Activated CD4-positive, alpha-beta T cell treated with anti-CD3 and anti-CD28 coated beads, Interleukin-2, amount 10 ng/mL, durations not matched to agents 7 days and 5 days (primary cell): ENCODE measurements at places on chromosomes 12 and 14.

DNA sequence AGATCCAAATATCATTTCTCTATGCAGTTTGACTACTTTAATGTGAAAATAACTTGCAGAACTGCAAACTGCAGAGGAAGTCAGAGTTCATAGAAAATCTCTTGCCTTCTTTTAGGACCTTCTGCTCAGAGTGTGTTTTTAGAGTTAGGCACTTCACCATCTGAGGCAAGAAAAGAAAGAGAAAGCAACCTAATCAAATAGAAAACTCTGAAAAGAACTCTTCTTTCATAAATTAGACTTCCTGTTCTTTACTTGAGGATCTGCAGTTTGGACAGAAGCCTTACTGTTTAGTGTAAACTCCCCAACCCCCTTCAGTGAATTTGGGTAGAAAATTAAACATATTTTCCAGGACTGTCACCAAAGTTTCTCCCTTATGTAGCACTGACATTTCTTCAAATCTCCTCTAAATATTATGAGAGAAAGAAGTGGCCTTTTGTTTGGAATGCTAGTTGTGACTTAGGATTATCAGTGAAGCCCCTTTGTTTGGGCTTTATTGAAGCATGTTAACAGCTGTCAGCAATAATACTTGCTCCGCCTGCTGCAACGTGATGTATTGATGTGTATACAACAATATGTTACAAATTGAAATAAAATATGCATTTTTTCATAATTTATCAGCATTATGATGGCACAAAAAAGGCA lies 99.5 kb downstream of the PDZRN4 start:
- no peak for DNase-seq

DNA sequence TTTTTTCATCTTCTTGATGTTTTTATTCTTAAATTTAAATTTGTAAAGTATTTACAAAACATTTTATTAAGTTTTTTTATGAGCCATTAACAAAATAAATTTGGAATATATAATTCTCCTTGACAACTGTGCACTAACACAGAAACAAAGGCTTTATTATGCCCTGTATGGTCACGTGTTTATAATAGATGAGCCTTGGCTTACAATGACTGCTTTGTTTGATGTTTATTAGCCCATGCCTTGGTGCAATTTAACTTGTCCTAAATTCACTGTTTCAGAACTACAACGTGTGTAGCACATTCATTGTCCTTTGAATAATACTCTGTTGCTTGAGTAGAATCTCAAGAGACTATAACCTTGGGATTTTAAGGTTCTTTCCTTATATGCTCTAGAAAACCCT lies 59.8 kb downstream of the CNTN1 start:
- no peak for DNase-seq

- no peak for DNase-seq
Measured at GRCh38 chr14:68948686-68949600, 30.2 kb downstream of the ACTN1 start.

- peak; percentile 91 for DNase-seq
Measured at GRCh38 chr12:124927201-124928094, 13.0 kb upstream of the UBC start.

DNA sequence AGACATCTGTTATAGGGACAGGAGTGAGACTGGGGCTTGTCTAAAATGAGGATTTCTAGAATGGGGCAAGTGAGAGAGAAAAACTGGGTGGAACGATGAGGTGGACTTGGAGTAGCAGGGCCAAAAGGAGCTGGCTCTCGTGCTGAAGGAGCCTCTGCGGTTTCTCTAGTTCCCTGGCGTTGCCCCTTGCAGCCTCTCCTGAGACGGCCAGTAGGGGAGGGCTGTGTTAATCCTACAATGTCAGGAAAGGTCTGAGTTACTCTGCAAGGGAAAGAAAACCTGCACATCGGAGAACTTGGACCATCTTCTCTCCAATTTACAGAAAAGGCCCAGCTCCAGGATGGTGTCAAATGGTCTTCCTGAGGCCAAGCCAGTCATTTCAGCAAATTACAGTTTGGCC lies 963.8 kb upstream of the FLRT2 start:
- DNase-seq = no peak

DNA sequence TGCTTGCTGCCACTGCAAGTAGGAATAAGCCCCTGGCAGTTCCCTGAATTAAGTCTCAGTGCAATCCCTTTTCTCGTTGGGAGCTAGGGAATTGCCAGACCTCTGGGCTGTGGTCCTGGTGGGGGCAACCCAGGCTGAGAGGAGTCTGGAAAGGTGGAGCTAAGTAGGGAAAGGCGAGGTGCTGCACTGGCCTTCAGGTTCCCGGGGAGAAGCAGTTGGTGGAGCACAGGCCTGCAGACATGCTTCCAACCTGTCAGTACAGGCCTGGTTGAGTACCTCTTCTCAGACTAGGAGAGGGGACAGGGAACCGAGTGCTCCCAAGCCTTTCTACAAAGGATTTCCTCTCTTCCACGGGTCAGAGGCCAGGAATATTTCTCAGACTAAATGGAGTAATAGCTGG lies 1.5 kb downstream of the NRIP2 start:
- no peak for DNase-seq

DNA sequence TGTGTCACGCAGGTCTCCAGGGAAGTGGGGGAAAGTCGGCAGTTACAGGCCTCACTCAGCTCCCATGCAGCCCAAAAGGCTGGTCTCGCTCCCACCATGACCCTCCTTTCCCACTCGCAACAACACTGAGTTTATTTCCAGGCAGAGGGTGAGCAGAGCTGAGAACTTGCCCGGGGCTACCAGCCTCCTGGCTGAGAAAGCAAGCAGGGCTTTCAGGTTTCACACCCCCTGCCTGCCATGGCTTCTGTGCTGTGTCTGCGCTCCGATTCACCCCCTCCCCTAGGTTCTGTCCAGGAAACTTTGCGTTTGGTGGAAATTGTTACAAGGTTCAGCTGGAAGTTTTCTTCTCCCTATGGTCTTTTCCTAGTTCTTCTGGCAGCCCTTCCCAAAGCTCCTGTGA lies 17.1 kb downstream of the OR10G2 start:
- DNase-seq = no peak

DNA sequence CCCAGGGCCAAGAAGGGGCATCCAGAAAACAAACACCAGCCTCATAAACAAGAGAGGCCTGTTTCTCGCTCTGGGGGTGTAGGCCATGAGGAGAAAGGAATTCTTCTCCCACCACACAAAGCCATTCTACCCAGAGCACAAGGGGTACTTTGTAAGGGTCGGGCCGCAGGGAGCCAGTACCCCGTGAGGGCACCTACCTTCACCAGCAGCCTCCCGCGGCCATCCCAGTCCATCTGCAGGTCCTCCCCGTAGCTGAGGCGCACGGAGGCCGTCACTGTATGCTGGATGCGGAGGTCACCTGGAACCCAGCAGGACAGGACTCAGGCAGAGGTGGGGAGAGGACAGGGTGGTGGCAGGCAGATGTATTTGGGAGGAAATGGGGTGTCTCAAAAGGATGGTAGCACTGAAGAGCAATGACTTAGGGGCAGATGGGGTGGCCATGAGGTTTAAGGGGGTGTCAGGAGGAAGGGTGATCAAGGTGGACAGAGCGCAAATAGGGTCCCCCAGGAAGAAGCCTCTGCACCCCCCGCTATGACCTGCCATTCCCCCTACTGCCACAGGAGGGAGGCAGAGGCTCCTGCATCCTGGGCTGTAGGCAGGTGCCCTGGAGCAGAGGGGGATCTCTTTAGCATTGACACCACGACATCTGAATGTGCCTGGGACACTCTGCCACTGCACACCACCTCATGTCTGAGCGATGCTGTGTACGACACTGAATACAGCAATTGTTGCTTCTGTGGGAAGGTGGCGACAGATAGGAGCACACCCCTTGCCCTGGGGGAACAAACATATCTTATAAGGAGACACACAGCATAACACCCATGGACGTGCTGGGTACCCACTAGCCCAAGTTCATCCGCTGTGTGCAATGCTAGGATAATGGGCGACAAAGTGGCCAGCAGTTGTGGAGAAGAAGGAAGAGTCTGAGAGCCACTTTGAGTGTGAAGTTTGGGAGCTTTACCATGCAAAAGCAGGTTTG lies 61.4 kb downstream of the VWF start:
- peak; percentile 62 for DNase-seq

DNA sequence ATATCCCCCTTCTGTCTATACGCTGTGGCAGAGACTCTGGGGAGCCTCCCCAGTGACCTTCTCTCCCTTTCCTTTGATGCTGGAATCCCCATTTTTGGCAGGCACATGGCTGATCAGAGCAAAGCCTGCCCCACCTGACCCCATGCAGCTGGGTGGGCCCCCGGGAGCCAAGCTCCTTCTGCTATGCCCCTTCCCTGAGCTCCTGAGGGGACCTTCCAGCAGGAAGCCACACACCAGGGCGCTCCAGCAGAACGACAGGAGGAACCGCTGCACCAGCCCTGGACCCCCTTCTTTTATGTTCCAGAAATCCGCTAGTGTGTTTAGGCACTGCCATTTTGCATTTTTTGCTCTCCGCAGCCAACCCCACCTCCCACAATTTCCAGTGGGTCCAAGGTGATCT lies 44.6 kb downstream of the TRAFD1 start:
- no peak for DNase-seq

DNA sequence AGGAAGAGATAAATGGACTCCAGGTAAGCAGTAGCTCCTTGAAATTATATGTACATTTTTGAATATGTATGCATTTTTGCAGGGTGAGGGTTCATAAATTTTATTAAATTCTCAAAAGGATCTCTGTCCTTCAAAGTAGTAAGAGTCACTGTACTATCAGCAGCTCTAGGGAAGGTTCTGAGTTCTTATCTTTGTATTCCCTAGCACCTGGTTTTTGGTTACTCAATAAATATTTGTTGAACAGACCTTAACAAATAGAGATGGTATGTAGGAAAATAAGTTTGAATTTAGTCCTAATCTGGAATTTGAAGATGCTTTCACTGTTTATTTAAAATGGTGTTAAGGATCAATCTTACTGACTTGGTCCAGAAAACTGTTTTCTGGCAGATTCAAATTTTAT lies 18.3 kb downstream of the LEMD3 start:
- DNase-seq = no peak

- DNase-seq = no peak
Measured at GRCh38 chr12:108804271-108804953, 53.0 kb downstream of the SSH1 start.

DNA sequence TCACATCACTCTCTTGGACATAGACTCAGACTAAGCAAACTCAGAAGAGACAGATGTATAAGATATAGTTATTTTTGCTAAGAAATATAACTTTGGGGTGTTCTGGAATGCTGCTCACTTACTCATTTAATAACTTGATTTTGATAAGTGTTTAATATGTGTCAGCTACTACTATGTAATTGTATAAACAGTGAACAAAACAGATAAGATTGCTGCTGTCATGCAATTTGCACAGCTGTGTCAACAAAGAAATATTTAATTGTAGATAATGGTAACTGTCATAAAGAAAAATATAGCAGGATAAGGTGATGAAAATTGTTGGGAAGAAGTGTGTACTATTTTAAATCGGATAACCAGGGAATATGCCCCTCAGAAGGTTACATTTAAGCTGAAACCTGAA lies 84.1 kb upstream of the ZDHHC17 start:
- DNase-seq = no peak

DNA sequence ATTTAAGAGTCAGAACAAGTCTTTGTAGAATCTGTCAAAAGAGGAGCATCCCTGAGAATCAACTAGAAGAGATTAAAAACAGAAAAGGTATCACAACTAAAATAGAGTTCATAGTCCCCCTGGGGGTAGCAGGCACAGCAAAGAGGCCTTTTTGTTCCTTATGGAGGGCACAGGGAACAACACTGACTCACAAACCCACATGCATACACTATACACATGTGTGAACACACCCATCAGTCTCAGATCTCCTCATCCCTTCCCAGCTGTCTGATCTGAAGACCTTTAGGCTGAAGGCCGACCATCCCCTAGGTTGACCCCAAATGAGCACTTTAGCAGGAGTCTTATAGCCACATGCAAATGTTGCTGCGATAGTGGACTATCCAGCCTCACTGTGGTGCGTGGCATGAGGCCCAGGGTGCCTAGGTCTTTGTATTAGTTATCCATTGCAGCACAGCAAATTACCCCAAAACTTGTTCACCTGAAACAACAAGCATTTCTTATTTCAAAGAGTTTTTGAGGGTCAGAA lies 236.7 kb upstream of the EGLN3 start:
- DNase-seq = no peak

DNA sequence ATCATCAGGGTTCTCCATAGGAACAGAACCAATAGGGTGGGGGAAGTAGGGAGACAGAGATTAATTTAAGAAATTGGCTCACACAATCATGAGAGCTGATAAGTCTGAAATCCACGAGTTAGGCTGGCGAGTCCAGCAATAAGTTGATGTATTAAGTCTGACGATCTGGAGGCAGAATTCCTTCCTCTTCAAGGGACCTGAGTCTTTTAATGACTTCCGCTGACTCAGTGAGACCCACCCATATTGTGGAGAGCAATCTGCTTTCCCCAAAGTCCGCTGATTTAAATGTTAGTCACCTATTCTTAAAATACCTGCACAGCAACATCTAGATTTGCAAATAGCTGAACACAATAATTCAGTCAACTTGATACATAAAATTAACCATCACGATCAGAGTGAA lies 97.8 kb downstream of the SPTSSA start:
- no peak for DNase-seq

DNA sequence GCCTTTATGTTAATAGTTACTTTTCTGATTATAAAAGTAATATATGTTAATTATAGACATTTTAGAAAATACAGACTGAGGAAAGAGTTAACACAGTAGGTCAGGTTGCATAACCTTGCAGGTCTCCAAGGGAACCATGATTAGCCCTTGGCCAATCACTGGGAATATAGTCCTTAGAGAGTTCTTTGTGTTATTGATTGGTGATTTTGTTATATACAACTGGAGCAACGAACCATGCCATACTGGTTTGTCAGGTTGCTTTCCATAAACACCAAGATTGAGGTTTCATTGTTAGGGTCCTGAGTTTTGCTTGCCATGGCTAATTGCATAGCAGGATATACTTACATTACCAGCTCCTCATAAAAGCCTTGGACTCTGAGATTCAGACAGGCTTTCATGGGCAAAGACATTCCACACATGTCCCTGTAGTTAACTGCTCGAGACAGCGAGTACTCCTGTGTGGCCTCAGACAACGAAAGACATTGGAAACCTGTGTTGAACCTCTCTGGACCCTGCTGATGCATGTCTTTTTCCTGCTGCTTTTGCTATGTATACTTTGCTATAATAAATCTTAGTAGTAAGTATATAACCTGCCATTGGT lies 33.7 kb downstream of the MAPK1IP1L start:
- no peak for DNase-seq

DNA sequence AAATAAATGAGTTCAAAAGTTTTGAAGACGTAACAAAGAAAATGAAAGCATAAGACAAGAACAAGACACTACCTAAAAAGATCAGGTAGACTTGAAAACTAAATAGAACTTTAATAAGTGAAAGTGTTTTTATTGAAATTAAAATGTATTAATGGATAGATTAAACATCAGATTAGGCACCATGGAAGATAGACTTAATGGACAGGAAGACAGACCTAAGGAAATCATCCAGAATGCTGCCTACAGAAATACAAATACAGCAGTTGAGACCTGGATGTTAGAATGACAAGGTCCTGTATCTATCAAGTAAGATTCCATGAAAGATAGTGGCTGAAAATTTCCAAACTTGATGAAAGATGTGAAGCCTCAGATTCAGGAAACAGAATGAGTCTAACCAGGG lies 11.5 kb downstream of the PLEKHH1 start:
- no peak for DNase-seq

- peak; percentile 13 for DNase-seq
Measured at GRCh38 chr14:59870277-59871165, at the start of gene RTN1. RTN1 (minus strand) TSS chr14:59870776; CDS start chr14:59870630, 146 bp downstream.
